ENCODE measurements at places on chromosomes 5 and 9. TPM values are rescaled to one million over a fixed set of nuclear protein-coding genes. Genes with fewer than 3 reads are reported as not detected.
A peak's percentile ranks its signal among the peaks of the same experiment; 100 is the strongest.

The ATG10 gene
- 8.6 TPM for total RNA-seq

The HTR4 gene
- total RNA-seq: 1.2 TPM

The BHMT gene
- 2.4 TPM for total RNA-seq

The FUT7 gene
- not detected for total RNA-seq

The ALDH1A1 gene
- 1.2 TPM for total RNA-seq

The CCDC183 gene
- 2.0 TPM for total RNA-seq

The NRG2 gene
- 5.3 TPM for total RNA-seq

DNA sequence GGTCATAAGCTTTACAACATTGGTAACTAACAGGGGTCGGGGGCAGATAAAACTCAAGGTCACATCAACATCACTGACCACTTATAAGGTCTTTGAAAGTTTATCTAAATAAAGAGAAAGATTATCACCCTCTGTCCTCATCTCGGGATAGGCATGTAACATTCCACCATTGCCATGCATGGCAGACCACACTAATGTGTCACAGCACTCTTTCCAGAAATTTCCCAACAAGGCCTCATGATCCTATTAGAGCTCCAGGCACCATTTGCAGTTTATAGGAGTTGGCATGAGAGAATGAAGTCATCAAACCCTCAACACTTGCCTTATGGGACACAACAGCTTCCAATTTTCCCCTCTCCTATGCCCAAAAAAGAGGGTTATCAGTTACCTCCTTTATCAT lies 31.9 kb upstream of the ZNF622 start:
- DNase-seq: no peak

DNA sequence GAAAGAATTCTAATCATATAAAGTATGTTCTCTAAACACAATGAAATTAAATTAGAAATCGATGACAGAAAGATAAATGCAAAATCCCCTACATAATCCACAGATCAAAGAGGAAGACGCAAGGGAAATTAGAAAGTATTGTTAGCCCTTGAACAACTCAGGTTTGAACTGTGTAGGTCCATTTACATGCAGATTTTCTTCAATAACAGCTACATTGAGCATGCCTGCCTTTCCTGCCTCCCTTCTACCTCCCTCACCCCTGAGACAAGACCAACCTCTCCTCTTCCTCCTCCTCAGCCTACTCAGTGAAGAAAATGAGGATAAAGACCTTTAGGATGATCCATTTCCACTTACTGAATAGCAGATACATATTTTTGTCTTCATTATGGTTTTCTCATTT lies 75.2 kb downstream of the PLPP1 start:
- DNase-seq: no peak

DNA sequence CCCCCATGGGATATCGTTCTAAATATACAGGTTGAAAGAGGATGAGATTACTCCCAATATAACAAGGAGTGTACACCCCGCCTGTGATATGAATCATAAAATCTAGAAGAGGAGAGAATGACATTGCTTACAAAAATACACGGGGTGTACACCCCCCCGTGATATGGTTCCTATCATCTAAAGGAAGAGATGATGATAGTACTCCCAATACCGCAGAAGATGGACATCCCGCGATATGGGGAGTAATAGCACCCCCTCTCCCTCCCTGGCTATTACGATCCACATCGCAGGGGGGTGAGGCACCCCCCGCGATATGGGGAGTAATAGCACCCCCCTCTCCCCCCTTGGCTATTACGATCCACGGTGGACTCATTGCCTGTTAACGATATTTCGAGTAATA lies 124.6 kb downstream of the TMEM38B start:
- no peak for DNase-seq

DNA sequence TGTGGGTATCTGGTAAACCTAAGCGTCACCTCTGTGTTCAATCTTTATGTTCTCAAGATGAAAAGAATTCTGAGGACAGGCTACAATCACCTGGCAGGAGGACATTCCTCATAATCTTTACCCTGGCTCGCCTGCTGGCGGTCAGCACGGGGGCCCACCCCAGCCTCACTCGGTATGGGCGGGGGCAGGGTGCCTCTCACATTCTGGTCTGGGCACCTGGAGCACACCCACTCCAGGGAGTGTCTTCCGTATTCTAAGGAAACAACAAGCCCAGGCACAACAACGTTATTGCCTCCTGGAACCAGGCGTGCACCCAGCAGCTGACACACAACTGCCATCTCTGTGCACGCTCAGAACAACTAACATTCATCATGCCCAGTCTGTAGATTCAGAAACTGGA lies 179.8 kb downstream of the ROR2 start:
- DNase-seq: no peak

GRCh38 chr9:89440548-89440947 lies 57.4 kb downstream of the SEMA4D start:
- no peak for DNase-seq

GRCh38 chr5:33184367-33184766 lies 256.4 kb upstream of the TARS1 start:
- no peak for DNase-seq

- DNase-seq: peak; percentile 80
Observed at GRCh38 chr9:137049544-137050449, 3.8 kb upstream of the NPDC1 start.

DNA sequence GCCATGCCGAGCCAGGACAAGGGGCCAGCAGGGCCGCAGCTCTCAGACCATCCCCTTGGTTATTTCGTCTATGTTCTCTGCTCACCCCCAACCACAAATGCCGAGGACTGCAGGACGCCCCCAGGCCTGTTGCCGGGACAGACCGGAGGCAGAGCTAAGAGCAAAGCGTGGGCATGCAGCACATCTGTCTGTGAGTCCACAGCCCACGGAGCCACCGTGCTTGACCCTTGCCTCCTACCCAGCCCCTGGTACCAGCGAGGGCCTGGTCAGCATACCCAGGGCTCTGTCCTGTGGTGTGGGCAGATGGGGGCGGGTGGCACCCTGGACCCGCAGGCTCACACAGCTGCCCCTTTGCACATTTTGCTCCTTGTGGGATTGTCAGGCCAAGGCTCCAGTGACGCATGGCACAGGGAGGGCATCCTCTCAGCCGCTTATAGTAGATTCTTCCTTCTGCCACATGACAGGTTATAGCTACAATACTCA lies 4.7 kb downstream of the BRD3 start:
- DNase-seq: no peak

- no peak for DNase-seq
Observed at GRCh38 chr9:129322641-129323375, 144.7 kb upstream of the IER5L start.

DNA sequence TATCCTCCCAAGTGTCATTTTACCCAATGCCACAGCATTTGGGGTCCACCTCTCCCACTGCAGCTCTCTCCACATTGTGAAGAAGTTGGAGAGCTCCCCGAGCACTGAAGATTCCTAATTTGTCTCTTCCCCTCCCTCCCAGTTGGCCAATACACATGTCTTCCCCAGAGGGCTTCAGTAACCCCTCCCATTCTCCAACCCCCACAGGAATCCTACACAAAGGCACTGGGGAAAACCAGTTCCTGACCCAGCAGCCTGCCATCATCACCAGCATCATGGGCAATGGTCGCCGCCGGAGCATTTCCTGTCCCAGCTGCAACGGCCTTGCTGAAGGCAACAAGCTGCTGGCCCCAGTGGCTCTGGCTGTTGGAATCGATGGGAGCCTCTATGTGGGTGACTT lies 87.3 kb upstream of the WWC1 start:
- no peak for DNase-seq

- DNase-seq: no peak
Observed at GRCh38 chr5:169307646-169308045, 6.7 kb upstream of the SLIT3 start.

- DNase-seq: no peak
Observed at GRCh38 chr5:73729329-73729728, 103.3 kb downstream of the ARHGEF28 start.

DNA sequence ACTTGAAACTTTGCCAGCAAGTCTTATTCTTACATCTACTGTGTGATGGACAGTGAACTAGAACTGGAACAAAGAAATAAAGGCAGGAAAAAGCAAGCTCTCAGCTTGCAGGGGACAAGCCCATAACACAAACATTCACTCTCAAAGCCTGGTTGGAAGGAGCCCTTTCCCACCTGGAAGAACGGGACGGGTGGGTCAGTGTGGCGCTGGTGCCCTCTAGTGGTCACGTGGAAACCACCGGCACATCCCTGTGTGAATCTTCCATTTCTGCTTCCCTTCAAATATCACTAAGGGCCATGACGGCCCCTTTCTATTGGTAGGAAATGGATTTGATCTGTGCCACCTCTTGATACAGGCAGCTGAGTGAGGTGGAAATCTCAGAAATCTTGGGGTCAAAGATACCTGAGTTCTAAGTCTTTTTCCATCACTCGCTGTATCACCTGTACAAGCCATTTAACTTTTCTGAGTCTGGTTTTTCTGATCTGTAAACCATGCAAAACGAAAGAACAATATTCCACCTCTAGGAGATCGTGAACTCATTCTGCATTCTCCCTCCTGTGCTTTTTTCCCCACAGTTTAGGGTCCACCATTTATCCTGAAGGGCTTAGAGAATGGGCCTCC lies 211.6 kb downstream of the MSX2 start:
- DNase-seq: peak; percentile 24

GRCh38 chr5:17477573-17478265 lies 20.3 kb upstream of the TAF11L2 start:
- DNase-seq: no peak
